ENCODE measurements at places on chromosomes 7 and 10. TPM values are rescaled to one million over a fixed set of nuclear protein-coding genes. Genes with fewer than 3 reads are reported as not detected.

- DNase-seq = no peak
Observed at GRCh38 chr7:85115006-85115405, 71.8 kb downstream of the SEMA3D start.

DNA sequence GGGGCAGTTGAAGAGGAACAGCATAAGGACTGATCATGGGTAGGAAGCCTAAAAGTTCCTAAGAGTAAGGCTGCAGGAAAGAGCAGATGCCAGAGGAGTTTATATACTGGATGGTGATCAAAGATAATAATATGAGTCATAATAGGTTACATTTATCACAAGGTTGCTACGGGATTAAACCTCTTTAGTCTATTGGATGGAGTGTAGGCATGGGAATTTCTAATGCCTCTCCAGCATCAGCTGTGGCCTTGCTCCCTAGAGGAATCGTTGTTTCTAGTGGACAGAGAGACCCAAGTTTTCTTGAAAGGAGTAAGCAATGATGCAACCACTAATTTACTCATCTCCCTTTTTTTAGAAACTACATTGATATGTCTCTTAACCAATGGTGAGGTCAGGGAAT is 213.4 kb downstream of the GPR37 start:
- DNase-seq = no peak

GRCh38 chr7:142811154-142811737 is 40.5 kb downstream of the PRSS2 start:
- no peak for DNase-seq

DNA sequence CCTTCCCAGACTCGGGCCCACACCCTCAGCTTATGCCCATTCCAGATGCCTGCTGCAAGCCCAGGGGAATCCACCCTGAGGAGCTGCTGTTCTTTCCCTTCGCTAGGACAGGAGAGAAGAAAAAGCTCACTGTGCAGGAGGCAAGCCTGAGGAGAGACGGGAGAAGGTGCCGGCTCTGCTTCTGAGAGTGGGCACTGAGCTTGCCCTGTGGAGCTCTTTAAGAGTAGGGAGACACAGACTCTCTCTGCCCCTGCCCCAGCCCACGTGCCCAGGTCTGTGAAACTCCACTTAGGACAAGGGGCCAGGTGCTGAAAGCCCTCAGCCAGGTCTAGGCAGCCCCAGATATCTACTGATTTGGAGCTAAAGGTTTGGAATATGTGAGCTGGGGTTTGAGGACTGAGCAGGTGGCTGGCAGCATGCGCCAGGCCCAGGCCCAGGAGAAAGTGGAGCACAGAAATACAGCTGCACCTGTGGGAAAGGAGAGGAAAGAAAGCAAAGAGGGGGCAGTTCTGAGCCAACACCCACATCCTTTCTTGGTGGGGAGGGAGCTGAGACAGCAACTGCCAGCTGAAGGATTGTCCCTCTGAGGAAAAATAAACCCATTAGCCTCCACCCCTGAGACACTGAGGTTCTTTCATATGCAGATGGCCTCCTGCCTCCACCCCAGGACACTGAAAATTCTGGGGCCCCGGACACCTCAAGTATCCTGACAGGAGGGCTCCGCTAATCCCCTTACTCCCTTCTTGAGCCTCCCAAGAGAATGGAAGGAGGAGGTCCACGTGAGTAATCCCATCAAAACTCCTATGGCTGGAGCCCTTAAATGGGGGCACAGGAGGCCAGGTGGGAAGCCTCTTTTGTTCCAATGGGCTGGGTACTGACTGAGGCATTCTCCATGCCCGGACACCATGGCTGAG is 7.3 kb downstream of the POLL start:
- no peak for DNase-seq

- no peak for DNase-seq
Observed at GRCh38 chr10:69346776-69347175, 68.5 kb downstream of the HK1 start.

GRCh38 chr7:105905209-105905909 is 29.0 kb upstream of the ATXN7L1 start:
- DNase-seq = no peak

DNA sequence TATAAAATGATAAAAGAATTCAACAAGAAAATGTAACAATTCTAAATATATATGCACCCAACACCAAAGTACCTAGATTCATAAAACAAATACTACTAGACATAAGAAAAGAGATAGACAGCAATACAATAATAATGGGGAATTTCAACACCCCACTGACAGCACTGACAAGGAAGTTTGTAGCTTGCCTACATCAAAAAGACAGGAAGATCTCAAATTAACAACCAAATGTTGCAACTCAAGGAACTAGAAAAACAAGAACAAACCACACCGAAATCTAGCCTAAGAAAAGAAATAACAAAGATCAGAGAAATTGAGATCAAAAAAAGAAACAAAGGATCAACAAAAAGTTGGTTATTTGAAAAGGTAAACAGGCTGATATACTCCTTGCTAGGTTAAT is 36.5 kb upstream of the TNKS2 start:
- no peak for DNase-seq

DNA sequence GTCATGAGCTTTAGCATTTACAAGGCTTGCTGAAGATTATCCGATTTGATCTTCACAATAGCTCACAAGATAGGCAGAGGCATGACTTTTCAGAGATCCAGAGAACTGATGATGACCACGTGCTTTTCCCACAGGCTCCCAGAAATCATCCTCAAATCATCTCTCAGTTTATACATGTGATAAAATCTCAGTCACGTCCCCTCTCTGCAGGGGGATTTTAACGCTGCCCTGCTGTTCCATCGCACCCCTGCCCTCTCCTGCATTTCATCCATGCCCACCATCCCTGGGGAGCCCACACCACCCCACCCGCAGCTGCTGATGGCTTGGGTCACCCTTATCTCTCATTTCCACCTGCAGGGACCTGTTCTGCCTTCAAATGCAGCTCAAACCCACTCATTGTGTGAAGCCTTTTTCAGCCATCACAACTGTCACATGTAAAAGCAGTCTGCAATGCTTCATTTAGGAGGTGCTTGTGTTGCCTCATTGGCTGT is 141.8 kb downstream of the DIP2C start:
- DNase-seq = no peak

GRCh38 chr7:155296788-155297516 is 726 bp upstream of the INSIG1 start:
- no peak for DNase-seq

- DNase-seq = no peak
Observed at GRCh38 chr7:47297120-47297519, 284.8 kb downstream of the TNS3 start.

Gene FAM25C
- total RNA-seq = not detected

Gene RGR
- total RNA-seq = 0.47 TPM

Gene SRRT
- 29.5 TPM for total RNA-seq

Gene ADIRF
- not detected for total RNA-seq

Gene CHAT
- 0.62 TPM for total RNA-seq

Gene NOLC1
- total RNA-seq = 32.4 TPM

Gene FAM237B
- not detected for total RNA-seq

Gene LRRN3
- total RNA-seq = 187 TPM

Gene PRTFDC1
- total RNA-seq = 35.7 TPM

Measured in occipital lobe (tissue), 3 donors.